ENCODE measurements at places on chromosomes 13 and 19.

DNA sequence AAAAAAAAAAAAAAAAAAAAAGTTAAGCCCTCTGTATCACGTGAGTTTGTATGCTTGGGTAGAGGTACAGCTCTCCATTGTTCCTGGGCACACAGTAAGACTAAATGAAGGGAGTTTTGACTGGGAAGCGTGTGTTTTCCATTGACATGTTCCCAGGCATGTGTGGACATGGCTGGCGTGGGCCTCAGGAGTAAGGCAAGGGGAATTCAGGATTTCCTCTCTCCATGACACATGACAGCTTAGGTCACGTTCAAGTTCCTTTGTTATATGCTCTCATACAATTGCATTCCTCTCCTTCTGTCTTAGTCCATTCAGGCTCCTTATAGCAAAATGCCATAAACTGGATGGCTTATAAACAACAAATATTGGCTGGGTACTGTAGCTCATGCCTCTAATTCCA, 17.1 kb upstream of the MAP3K10 start:
- no peak for DNase-seq

DNA sequence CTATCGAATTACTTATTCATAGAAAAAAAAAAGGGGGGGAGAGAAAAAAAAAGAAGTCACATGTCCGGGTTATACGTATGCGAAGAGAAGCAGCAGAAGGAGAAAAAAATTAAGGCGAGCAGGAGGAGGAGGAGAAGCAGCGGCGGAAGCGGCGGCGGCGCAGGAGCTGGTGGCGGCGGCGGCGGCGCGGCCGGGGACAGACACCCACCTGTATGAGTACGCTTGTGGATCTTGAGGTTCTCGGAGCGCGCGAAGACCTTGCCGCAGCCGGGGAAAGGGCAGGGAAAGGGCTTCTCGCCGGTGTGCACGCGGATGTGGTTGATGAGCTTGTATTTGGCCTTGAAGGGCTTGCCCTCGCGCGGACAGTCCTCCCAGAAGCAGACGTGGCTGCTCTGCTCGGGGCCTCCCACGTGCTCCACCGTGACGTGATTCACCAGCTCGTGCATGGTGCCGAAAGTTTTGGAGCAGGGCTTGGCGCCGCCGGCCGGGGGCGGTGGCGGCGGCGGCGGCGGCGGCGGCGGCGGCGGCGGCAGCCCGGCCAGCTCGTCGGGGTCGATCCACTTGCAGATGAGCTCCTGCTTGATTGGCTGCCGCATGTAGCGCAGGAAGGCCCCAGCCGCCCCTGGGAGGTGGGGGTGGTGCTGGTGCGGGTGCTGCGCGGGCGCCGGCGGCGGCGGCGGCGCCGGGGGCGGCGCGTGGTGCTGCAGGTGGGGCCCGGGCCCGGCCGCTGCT, 1.5 kb downstream of the ZIC5 start:
- no peak for DNase-seq

DNA sequence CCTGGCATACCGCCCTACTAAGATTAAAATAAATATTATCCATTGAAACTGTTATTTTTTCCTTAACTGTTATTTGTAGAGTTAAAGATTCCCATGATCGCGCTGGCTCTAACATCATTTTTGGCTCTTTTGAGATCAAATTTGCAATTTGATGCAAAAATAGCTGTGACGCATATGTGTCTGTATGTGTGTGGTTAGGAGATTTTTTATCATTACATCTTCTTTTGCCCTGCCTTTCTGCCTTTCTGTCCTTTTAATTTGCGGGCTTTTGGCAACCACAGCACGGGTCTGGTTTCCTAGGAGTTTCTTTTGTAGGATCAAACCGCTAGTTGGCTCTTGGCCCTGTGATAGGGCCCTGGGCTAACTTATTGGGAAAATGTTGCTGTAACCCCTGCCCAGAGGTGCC, 37.3 kb upstream of the ALOX5AP start:
- DNase-seq, result no peak

DNA sequence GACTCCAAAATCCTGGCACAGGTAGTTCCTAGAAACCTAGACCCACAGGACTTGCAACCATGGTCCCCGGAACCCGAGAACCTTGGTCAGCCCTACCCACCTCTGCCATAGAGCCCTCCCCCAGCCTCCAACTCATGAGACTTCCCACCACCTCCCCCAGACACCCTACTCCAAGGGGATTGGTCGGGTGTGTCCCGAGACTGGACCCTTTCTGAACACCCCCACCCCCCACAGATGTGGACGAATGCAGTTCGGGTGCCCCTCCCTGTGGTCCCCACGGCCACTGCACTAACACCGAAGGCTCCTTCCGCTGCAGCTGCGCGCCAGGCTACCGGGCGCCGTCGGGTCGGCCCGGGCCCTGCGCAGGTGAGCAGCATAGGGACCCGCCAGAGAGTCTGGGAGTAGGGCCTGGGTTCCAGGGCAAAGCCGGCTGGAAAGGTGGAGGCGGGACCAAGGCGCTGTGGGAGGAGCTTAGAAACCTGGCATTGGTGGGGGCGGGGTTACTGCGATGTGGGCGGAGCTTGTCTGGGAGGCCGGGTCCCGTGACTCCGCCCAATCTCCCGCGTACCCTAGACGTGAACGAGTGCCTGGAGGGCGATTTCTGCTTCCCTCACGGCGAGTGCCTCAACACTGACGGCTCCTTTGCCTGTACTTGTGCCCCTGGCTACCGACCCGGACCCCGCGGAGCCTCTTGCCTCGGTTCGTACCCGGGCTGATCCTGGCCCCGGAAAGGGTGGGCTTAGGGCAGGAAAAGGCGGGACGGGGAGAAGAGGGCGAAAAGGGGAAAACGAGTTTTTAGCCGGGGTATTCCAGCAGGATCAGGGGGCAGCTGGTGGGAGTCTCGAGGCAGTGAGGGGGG, 11.9 kb downstream of the LTBP4 start:
- DNase-seq, result peak; percentile 83

DNA sequence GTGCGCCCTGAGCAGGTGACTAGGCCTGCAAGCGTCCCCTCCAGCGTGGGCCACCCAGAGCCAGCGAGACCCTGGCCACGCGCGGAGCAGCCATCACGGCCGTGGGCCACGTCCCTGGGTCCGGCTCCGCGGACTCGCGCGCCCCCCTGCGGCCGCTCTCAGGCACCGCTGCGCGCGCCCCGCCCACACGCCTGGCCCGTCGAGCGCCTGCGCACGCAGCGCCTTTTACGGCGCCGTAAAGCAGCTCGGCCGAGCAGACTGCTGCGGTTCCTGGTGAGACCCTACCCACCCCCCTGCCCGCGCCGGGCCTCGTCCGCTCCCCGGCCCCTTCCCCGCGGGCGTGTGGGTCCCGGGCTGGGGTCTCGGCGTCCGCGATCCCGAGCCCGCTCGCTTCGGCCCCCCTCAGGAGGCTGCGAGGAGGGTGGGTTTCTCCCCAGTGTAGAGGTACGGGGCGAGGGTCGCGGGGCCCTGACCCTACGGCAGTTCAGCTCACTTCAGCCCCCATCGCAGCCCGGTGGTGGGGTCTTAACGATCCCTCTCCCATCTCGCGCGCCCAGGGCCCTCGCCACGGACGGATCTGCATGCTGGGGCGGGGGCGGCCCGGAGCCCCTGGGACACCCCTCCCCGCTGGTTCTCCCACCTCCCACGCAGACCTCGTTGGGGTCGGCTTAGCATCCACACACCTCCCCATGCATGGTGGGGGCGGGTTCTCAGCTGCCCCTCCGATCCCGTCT, at the start of gene TRAPPC5:
Gene TRAPPC5, plus strand, starts transcription at position 228 of the 734 bp plus-strand sequence. CDS start 1,421 bp downstream, outside the sequence.
- peak; percentile 82 for DNase-seq

DNA sequence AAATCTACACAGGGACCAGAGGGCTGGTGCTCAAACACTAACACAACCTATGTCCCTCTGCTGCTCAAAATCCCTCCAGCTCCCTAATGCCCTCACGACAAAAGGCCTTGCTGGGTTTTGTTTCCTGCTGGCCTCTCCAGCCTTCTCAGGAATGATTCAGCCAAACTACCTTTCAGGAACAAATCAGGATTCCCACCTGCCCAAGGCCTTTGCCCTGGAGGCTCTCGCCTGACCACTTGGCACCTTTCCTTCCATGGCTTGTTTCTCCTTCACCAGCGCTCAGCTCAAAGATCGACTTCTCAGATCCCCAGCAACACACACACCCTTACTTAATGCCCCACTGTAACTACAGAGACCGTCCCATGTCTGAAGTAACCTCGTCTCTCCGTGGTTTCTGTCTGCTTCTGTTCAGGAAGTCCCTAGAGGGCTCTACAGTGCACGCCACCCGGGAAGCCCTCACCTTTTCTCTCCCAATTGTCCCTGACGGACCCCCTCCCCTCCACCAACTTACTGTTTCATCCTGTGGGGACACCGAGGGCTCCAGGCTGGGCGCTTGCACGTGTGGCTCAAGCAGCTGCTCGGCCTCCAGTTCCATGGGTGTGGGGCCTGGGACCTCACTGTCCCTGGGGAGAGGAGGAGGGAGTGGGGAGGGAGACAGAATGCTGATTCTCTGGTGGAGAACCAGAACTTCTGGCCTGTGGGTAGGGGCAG, 3.2 kb upstream of the SIX5 start:
- DNase-seq, result no peak

Data from stimulated activated CD8-positive, alpha-beta memory T cell treated with anti-CD3 and anti-CD28 coated beads, Interleukin-2, amount 100 ng/mL, for 48 hours (primary cell).